ENCODE measurements at places on chromosomes 5 and 9. TPM values are rescaled to one million over a fixed set of nuclear protein-coding genes. Genes with fewer than 3 reads are reported as not detected.

- DNase-seq, result no peak
Observed at GRCh38 chr5:143354025-143354424, 49.5 kb downstream of the NR3C1 start.

GRCh38 chr5:74122979-74123590 is 497.1 kb downstream of the ARHGEF28 start:
- DNase-seq, result no peak

GRCh38 chr5:127518319-127518621 is 830 bp downstream of the PRRC1 start:
- DNase-seq, result no peak

DNA sequence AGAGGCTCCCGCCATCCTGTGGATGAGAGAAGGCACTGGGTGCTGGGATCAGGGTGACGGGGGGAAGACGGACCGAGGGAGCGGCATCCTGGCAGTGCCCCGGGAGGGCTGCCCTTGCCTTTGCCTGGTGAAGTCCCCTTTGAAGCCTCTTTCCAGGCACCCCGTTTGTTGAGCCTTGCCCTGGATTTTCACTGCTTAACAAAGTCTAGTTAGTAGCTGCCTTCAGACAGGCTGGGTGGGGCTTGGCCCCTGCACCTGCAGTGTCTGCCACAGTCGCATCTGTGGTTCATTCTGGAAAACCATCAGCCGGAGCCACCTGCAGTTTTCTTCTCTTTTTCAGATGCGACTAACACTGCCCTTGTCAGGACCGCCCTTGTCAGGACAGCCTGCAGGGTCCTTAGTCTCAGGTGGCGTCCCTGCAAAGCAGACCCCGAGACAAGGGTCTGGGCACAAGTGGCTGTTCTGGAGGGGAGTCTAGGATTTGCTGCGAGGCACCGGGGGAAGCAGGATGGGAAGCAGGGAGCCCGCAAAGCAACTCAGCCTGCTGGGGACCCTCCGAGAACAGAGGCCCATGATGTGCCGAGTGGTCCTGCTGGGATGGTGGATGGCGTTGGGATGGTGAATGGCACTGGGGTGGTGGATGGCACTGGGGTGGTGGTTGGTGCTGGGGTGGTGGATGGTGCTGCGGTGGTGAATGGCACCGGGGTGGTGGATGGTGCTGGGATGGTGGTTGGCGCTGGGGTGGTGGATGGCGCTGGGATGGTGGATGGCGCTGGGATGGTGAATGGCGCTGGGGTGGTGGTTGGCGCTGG is 147.9 kb upstream of the COL5A1 start:
- no peak for DNase-seq

DNA sequence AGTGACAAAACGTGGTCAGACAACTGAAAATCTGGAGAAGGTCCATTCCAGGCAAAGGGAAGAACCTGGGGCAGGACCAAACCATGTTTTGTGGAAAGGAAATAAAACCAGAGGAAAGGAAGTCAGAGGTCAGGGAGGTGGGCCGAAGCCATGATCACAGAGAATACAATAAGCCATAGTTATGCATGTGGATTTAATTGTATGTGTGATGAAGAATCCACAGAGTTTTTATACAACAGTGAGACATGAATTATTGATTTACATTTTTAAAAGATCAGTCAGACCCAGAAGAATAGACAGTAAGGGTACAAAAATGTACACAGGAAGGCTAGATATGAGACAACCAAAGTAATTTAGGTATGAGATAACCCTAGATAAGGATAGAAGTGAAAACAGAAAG is 20.8 kb downstream of the TTC33 start:
- no peak for DNase-seq

Gene EIF4EBP3
- total RNA-seq, result not detected

Gene ZNF879
- total RNA-seq, result 18.1 TPM

All from occipital lobe (tissue), 3 donors.